ENCODE measurements at places on chromosomes 6 and 20.

DNA sequence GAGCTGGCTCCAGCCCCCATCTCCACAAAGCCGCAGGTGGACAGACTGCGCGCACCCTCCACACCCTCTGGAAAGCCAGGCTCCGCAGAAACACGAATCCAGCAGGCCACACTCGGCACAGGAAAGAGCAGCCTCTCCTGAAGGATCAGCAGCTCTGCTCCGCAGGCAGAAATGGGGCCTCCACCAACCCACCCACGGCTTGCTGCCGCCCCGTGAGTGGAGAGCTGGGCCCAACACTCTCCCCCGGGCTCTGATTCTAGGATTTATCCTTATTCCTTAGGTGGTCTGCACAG is 39.2 kb downstream of the TAF4 start:
- no peak for DNase-seq

DNA sequence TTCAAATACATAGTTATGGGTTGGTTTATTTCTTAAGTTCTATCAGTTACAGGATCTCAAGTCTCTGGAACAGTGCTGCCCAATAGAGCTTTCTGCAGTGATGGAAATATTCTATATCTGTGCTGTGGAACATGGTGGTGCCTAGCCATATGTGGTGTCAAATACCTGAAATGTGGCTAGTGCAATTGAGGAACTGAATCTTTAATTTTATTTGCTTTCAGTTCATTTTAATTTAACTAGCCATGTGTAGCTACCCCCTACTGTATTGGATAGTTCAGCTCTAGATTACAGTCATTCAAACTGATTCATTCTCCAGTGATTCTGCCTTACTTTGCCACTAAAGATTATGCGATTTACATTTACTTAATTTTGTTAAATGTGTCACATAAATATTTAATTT is 503.2 kb downstream of the CDKAL1 start:
- DNase-seq = no peak

GRCh38 chr6:35260591-35261570 is 1.3 kb downstream of the ZNF76 start:
- no peak for DNase-seq

- peak; percentile 84 for DNase-seq
Observed at GRCh38 chr6:165308926-165309731, at the start of gene C6orf118. Gene C6orf118, minus strand, starts transcription at chr6:165309605. Its CDS starts 19 bp downstream, at chr6:165309586.

DNA sequence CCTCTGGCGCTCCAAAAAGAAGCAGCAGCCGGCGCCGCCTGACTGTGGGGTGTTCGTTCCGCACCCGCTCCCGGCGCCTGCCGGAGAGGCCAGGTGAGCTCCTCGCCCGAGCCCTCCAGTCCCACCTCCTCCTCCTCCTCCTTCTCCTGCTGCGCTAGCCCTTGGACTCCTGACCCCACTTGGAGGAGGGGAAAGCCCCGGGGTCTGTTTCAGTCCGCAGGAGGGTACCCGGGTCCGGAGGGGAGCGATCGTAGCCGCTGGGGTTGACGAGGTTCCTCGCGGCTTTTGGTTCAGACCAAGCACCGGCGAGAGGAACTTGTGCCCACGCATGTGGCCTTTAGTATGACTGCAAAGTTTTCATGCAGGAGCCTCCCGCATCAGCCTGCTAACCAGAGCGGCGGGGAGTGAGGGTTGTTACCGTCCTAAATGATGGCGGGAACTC is 493 bp downstream of the CRYBG1 start:
- DNase-seq = no peak

GRCh38 chr6:75484535-75484934 is 9.1 kb downstream of the FILIP1 start:
- DNase-seq = no peak

GRCh38 chr20:48605364-48606171 is 222.2 kb downstream of the PREX1 start:
- no peak for DNase-seq

- no peak for DNase-seq
Observed at GRCh38 chr20:42024653-42025052, 406.5 kb upstream of the CHD6 start.

DNA sequence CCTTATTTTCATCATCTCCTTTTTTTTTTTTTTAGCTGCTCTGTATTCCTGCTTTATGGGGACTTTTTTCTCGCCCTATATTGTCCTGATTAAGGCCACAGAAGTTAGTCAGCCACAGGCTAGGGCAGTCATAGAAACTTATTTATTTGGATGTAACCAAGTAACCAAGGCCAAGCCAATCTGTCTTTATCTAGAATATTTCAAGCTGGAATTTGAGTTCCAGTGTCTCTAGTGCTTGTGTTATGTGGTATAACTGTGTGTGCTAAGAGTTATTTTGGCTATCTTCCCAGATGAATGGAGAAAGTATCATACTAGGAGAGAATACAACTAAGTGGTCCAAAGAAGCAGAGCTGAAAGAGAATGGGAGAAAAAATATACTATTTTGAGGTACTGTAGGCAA is 751.5 kb downstream of the CBLN4 start:
- DNase-seq = no peak

DNA sequence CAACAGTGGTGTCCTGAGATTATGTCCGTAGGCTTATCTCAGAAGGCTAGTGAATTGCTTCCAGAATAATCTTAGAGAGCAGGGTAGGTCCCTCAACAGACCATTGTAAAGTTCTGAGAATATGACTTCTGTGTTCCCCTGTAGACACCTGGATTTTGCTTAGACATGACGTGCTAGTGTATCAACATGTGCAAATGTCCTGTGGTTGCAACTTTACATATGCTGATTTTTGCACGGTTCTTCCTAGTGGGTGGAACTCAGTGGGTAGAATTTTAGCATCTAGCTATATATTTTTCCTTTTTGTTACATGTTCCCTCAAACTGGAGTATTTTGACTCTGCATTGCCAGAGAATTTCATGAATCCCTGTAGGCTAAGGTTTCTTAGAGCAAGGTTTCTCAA is 459.2 kb downstream of the RNF144B start:
- DNase-seq = no peak

GRCh38 chr20:35333606-35334005 is 41.4 kb upstream of the FAM83C start:
- DNase-seq = no peak

DNA sequence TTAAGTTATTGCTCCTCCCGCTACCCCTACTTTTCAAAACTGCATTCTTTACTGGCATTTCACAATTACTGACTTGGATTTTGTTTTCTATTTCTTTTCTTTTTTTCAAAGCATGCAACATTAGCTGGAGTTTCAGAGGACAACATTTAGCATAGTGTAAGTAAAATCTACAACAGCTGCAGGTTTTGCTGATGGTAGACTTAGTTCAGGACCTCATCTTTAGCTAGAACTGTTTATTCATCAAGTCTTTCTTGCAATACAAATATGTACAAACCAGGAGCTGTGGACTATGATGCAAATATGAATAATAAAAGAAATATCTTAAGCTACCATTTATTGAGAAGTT is 728 bp upstream of the CEP162 start:
- no peak for DNase-seq

- DNase-seq = no peak
Observed at GRCh38 chr6:140537211-140537610, 1162.8 kb upstream of the CITED2 start.

DNA sequence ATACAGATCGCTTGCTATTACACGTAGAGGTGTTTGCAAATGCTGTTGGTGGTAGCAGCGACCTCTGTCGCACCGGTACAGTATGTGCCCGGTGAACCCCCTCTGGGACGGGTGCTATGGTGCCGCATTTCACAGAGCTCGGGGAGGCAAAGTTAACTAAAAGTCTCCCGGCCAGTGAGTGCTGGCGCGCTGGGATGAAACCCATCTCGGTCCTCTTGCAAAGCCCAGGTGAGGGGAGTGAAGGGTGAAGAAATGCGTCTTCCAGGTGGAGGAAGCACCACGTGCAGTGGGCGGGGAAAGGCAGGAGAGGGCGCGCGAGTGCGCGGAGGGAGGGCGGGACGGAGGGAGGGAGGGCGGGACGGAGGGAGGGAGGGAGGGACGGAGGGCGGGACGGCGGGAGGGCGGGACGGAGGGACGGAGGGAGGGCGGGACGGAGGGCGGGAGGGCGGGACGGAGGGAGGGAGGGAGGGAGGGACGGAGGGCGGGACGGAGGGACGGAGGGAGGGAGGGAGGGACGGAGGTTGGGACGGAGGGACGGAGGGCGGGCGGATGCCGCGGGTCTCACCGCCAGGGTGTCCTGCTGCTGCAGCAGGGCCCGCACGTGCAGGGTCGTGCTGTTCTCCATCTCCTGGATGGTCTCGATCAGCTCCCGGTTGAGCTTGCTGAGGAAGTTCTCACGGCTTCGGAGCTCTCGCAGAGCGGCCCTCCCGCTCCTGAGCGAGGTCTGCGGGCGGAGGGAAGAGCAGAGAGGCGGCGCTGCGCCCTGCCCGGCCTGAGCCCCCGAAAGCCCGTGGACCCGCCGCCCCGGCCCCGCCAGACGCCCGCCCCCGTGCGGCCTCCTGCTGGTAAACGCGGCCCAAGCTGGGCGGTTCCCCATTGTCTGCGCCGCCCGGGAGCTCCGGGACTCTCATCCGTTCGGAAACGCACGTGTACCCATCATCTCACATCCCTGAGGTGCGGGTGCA is 11.7 kb downstream of the C20orf96 start:
- no peak for DNase-seq

DNA sequence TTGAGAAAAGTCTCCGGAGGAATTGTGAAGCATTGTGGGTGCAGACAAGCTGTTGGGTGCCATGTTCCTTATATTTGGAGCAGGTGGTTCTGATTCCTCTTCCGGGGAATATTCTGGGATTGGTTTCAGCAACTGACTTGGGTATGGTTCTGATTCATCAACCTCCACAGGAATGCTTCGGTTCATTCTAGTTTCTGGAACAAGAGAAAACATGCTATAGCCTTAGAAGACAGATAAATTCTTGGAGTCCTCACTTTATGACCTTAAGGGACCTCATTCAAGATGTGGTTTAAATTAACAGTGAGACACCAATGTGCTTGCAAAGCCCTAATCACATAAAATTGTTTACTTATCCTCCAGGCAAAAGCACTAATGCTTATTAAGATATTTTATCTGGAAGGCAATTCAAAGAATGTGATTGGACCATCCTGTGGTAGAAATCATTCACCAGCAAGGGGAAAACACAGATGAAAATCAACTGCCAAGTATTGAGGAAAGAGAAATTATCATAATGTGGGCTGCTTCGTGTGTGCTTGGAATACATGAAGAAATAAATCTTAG is 13.7 kb downstream of the TRAF3IP2 start:
- no peak for DNase-seq

DNA sequence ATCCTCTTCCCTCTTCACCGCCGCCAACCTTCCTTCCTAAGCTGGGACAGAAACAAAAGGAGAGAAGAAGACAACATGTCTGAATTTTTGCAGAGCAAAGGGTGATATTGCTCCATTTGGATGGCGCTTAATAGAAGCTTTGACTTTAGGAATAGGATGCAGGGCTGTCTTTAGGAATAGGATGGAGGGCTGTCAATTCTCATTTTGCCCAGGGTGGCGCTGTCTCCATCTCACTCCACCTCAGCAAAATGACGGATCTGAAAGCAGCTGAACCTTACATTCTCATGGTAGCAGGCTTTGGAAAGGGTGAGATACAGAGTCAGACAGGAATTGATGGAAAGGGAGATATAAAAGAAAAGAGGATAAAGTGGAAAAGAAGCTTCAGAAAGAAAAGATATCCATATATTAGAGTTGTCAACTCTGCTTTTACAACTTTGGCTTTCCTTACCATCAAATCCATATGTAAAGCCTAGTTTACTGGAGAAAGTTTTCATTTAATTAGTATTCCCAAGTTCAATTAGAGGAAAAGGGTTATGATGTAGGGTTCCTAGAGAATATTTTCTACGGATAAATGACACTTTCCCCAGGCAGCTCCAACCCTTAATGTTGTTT is 2.4 kb downstream of the MTCL3 start:
- peak; percentile 88 for DNase-seq

- no peak for DNase-seq
Observed at GRCh38 chr6:53566755-53567154, 21.9 kb upstream of the GCLC start.

GRCh38 chr6:44667668-44668390 is 280.3 kb downstream of the CDC5L start:
- DNase-seq = peak; percentile 46
